Stimulated activated CD4-positive, alpha-beta T cell treated with anti-CD3 and anti-CD28 coated beads, Interleukin-12 subunit alpha, Interleukin-12 subunit beta, amount 100 ng/mL, for 4 hours (primary cell): ENCODE measurements at places on chromosomes 5 and 9.

DNA sequence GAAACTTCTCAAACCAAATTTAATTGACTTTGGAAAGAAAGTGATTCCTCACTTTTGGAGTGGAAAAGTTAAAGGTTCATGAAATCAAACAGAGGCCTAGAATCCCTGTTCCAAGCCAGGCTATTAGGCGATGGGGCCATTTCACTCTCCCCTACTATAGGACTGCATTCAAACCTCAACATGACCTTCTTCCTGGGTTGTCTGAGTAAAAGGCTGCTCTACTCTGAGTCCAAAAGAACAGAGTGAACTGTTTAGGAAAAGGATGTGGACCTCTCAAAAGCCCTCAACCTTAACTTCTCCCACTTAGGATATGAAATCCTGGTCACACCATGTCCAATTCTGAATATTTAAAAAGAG lies 15.8 kb downstream of the C5orf52 start:
- DNase-seq = no peak

DNA sequence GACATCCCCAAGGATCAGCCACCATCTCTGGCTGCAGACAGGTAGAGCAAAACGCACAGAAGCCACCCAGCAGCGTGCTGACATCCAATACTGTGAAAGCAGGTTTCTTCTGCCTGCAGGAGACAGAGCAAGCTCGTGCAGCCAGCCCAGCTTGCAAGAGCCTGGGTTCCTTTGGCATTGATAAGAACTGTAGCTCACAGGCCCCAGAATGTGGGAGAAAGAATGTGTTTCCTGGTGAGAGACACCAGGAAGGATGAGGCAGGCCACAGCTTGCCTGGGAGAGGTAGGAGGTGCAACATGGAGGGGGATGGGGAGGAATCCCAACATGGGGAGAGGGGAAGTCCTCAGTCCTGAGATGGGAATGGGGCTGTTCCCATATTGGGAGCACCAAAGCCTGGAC lies 34.0 kb upstream of the ARAP3 start:
- DNase-seq = no peak

- no peak for DNase-seq
Measured at GRCh38 chr9:76810377-76810957, 46.2 kb downstream of the PCA3 start.

- no peak for DNase-seq
Measured at GRCh38 chr5:26601563-26601962, 436.8 kb downstream of the CDH9 start.

- no peak for DNase-seq
Measured at GRCh38 chr9:81694541-81694940, 5.2 kb upstream of the TLE1 start.

DNA sequence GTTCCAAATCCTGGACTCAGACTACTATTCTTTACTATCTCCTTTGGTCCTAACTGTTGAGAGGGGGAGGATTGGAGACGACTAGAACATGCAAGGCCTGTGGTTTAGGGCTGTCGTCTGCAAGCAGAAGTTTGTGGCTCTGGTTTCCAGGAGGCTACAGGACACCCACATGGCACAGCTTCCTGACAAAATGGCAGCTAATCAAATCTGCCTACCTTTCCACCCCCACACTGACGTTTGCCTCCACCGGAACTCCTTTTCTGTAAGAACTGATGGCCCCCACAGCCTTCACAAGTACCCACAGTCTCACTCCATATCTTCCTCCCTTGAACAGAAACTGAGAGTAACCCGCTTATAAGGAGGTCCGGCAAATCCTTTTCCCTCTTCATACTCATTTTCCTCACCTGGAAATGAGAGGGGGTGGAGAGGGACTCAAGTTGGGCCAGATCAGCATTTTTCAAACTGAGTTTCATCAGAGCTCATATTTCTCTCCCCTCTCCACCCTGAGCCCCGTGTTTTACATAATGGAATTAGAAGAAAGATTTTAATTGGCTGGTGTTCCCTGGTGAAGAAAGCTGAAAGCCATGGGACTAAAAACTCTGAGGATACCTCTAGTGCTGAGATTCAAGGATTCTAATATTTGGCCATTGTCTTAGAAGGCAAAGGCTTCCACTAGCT lies 5.2 kb downstream of the SLC31A2 start:
- peak; percentile 11 for DNase-seq

- DNase-seq = no peak
Measured at GRCh38 chr5:169219351-169219750, 81.6 kb downstream of the SLIT3 start.

DNA sequence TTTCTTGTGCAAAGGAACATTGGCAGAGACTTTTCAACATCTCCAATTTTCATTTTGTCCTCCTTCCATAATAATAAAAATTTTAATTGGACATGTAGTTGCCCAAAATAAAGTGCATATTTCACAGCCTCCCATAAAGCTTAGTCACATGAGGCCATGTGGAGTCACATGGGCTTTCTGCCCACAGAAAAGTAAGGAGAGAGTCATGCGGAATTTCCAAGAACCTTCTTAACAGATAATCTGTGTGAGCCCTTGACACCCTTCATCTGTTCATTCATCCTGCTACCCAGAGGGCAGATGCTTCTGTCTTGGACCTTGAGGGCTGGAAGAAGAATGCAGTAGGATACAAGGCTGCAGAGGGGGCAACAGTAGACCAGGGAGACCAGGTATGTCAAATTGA lies 60.7 kb downstream of the APTX start:
- no peak for DNase-seq

DNA sequence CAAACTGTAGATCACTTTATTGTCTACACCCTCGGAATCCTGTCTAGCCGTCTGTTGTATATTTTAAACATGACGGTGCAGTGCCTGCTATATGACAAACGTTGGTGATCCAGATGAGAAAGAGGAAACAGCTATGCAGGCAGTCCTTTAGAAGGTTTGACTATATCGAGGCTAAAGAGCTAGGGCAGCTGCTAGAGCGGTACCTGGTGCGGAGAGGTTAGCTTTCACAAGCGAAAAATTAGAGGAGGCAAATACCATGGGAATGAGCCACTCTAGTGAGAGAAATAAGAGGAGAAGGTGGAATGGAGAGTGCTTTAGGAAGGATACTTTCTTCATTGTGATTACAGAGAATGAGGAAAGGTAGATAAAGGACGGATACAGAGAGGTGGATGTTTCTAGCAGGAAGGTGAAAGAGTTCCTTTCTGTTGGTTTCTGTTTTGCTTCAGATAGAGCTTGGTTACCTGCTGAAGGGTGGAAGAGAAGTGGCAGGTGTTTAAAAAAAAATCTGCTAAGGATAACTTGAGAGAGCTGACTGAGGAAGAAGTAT lies 959 bp upstream of the FBXL17 start:
- DNase-seq = no peak

GRCh38 chr5:1666812-1667588 lies 132.6 kb downstream of the MRPL36 start:
- peak; percentile 41 for DNase-seq

- DNase-seq = no peak
Measured at GRCh38 chr9:129317179-129318011, 139.3 kb upstream of the IER5L start.

- no peak for DNase-seq
Measured at GRCh38 chr5:154520861-154521453, 42.9 kb upstream of the HAND1 start.

DNA sequence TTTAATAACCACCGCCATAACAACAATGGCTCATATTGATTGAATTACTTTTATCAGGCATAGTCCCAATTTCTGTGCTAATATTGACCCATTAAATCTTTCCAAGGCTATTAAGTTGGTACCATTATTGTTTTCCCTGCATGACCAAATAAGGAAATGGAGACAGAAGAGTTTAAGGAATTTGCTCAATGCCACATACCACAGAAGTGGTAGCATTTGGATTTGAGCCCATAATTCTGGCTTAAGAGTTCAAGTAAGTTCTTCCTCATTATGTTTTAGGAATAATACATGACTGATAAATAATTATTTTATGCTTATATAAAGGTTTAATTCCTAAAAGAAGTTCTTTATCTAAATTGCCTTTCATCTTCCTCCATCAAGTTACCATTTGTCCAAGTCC lies 43.4 kb upstream of the HAPLN1 start:
- DNase-seq = no peak

- no peak for DNase-seq
Measured at GRCh38 chr5:91493086-91493485, 110.0 kb upstream of the ARRDC3 start.

- peak; percentile 30 for DNase-seq
Measured at GRCh38 chr5:157744051-157745011, 819 bp downstream of the LSM11 start.

DNA sequence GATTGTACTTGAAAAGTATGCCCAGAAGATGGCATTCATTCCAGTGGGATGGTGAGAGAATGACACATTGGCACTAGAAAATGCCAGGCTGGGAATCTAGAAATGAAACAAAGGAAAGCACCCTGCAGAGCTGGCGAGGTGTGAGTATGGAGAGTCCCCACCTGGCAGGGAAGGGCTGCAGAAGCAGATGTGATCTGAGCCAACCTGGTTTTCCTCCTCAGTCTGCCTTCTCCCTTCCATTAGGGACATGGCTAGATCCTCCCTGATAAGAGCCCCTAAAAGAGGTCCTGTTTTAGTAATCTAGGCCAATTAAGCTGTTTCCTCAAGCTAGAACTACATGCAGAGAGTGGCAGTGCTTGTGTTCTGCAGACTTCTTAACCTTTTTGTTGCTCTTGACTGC lies 24.7 kb upstream of the TNFSF15 start:
- DNase-seq = no peak

DNA sequence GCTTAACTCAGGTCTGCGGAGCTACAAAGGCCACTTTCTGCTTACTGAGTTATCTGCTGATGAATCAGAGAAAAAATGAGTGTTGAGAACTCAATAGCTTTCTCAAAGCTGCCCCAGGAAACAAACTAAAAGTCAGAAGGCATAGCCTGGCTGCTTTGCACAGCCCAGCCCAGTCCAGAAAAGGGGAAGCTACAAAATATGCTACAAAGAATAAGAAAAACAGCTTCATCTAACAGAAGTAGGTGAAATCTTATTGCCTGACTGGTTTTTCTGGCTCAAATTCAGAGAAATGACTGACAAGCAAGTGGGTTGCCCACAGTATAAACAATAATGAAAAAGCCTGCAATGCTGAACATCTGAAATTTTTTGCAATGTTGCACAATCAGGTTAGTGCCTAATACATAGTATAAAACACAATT lies 156.2 kb downstream of the PPP2R2B start:
- DNase-seq = no peak

- DNase-seq = no peak
Measured at GRCh38 chr9:1957856-1958255, 57.3 kb upstream of the SMARCA2 start.

GRCh38 chr9:73640971-73641370 lies 489.3 kb downstream of the ANXA1 start:
- DNase-seq = no peak

DNA sequence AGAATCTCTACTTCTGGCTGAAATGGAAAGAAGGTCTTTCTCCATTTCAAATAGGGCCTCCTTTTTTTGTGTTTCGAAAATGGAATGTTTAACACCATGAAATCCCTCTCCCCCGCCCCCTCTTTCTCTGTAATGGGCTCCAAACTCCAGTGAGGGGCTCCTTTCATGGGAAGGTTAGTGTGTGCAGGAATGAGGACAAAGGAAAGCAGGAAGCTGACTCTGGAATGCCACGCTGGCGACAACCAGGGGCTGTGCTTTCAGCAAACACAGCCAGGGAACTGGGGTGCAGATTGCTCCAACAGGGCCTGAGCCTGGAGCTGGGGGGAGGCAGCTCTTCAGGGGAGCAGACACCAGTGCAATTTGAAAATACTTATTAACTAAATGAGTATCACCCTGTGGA lies 82.8 kb downstream of the CRB2 start:
- no peak for DNase-seq

DNA sequence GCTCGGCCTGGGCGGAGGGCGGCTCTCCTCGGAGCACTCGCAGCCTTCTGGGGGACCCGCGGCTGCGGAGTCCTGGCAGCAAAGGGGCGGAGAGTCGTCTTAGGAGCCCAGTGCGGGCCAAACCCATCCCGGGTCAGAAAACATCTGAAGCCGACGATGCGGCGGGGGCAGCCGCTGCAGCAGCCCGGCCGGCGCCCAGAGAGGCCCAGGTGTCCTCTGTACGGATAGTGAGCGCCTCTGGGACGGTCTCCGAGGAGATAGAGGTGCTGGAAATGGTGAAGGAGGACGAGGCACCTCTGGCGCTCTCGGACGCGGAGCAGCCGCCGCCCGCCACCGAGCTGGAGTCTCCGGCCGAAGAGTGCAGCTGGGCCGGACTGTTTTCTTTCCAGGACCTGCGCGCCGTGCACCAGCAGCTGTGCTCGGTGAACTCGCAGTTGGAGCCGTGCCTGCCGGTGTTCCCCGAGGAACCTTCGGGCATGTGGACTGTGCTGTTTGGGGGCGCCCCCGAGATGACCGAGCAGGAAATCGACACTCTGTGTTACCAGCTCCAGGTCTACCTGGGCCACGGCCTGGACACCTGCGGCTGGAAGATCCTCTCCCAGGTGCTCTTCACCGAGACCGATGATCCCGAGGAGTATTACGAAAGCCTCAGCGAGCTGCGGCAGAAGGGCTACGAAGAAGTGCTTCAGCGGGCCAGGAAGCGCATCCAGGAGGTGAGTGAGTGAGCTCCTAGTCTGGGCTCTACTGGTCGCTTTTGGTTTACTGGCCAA lies 1.2 kb downstream of the JMY start:
- peak; percentile 24 for DNase-seq

DNA sequence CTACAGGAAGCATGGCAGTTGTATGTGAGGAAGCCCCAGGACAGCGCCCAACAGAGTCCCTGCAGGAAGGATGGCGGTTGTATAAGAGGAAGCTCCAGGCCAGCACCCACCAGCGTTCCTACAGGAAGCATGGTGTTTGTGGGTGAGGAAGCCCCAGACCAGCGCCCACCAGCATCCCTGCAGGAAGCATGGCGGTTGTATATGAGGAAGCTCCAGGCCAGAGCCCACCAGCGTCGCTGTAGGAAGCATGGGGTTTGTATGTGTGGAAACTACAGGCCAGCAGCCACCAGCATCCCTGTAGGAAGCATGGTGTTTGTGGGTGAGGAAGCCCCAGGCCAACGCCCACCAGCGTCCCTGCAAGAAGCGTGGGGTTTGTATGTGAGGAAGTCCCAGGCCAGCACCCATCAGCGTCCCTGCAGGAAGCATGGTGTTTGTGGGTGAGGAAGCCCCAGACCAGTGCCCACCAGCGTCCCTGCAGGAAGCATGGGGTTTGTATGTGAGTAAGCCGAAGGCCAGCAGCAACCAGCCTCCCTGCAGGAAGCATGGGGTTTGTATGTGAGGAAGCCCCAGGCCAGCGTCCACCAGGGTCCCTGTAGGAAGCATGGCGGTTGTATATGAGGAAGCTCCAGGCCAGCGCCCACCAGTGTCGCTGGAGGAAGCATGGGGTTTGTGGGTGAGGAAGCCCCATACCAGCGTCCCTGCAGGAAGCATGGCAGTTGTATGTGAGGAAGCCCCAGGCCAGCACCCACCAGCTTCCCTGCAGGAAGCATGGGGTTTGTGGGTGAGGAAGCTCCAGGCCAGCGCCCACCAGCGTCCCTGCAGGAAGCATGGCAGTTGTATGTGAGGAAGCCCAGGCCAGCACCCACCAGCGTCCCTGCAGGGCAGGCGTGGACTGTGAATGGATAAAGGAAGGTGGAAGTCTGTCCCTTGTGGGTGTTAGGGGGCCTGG lies 79.0 kb downstream of the DAP start:
- no peak for DNase-seq

- no peak for DNase-seq
Measured at GRCh38 chr9:22108581-22109370, 99.7 kb upstream of the CDKN2B start.
